Posterior vena cava (tissue), 2 donors: ENCODE measurements at places on chromosomes 6 and 20. TPM values are rescaled to one million over a fixed set of nuclear protein-coding genes. Genes with fewer than 3 reads are reported as not detected.

Gene SYCP2
- total RNA-seq, result 3.1 TPM

Gene OLIG3
- not detected for total RNA-seq

Gene ANGPT4
- total RNA-seq, result 1.1 TPM

Gene RPS6KA2
- total RNA-seq, result 34.0 TPM

Gene VNN1
- 3.0 TPM for total RNA-seq

Gene CCN6
- not detected for total RNA-seq

Gene THBD
- total RNA-seq, result 46.9 TPM

Gene PSMB9
- 23.9 TPM for total RNA-seq

Gene HTR1E
- total RNA-seq, result not detected

Gene PDE7B
- total RNA-seq, result 7.2 TPM

Gene SLC4A11
- total RNA-seq, result 1.1 TPM

Gene SIRPD
- total RNA-seq, result 0.24 TPM

Gene SLC44A4
- total RNA-seq, result 0.33 TPM

Gene SLC17A4
- not detected for total RNA-seq

Gene SMLR1
- not detected for total RNA-seq

Gene TREML2
- 0.28 TPM for total RNA-seq

Gene EEF1A2
- total RNA-seq, result 2.6 TPM

Gene GCLC
- total RNA-seq, result 22.8 TPM

Gene IL17F
- not detected for total RNA-seq

Gene B3GAT2
- total RNA-seq, result 0.05 TPM

Gene CENPQ
- 4.8 TPM for total RNA-seq

Gene FOXS1
- total RNA-seq, result 5.0 TPM

Gene PRDM1
- 2.9 TPM for total RNA-seq

Gene BMP5
- 0.32 TPM for total RNA-seq

Gene SLC17A3
- total RNA-seq, result not detected
